Right lobe of liver (tissue), 6 donors: ENCODE measurements at places on chromosomes 3 and 15. TPM values are rescaled to one million over a fixed set of nuclear protein-coding genes. Genes with fewer than 3 reads are reported as not detected.

DNA sequence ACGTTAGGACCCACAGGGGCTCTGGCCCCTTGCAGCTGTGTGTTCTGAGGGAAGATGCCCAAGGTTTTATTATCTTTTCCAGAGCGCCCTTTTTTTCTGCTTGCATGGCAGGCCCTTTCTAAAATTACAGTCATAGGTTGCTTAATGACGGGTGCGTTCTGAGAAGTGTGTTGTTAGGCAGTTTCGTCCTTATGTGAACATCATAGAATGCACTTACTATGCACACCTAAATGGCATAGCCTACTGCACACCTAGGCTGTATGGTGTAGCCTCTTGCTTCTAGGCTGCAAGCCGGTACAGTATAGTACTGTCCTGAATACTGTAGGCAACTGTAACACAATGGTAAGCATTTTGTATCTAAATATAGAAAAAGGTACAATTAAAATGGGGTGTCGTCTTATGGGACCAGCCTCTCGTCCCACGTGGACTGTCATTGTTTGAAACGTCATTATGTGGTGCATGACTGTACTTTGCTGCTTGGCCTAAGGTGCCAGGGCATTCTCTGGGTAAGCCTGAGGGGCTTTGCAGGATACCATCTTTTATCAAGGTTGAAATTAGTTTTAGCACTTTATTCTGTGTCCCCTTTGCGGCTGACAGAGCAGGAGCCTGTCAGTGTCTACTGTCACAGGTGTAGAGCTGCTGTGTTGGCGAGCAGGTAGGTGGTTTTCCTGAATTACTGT, 10.9 kb downstream of the KLF13 start:
- peak; percentile 4 for DNase-seq
- H3K4me1 ChIP-seq: peaks cover 78% of the 10 kb centered on the region
- H3K36me3 ChIP-seq: no peaks in the 10 kb centered on the region
- H3K27me3 ChIP-seq: no peaks in the 10 kb centered on the region
- no peak overlapping the region for H3K4me3 ChIP-seq

DNA sequence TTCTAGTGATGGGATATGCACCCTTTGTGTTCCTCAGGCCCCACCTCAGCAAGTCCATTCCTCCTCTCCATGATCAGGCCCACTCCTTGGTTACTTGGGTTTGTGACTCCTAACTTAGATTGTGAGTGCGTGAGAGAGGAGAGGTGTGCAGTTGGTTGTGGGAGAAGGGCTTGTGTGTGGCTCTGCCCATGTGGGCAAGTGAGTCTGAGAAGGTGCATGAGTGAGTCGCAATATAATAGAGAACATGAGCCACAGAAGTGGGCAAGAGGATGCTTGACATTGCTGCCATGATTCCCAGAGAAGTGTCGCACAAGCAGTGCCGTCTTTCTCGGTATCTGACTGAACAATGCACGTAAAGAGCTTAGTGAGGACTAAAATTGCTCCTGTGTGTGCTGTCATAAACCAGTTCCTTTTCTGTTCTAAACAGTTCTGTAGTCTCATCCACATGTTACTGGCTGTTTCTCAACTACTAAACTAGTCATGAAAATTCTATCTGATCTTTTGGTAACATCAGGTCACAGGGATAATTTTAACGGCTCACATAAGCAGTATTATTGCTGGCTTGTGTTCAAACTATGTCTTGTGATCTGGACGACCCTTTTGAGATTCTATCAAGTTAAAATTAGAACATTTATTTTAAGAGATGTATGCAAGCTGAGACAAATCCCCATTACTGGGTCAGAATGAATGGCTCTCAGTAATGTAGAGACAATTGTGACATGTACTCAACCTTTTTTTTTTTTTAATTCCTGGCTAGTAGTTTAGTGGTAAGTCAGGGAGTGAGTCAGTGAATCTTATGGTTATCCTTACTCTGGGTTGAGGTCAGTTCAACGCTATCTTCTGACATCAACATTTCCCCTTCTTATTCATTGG, 25.6 kb downstream of the GYG1 start:
- no peaks in the 10 kb centered on the region for H3K27me3 ChIP-seq
- no peak for DNase-seq
- no peaks in the 10 kb centered on the region for H3K4me1 ChIP-seq
- H3K4me3 ChIP-seq: no peak overlapping the region
- no peaks in the 10 kb centered on the region for H3K36me3 ChIP-seq

- no peaks in the 10 kb centered on the region for H3K36me3 ChIP-seq
- H3K4me3 ChIP-seq: no peak overlapping the region
- no peak overlapping the region for H3K27ac ChIP-seq
- H3K27me3 ChIP-seq: no peaks in the 10 kb centered on the region
- H3K4me1 ChIP-seq: no peaks in the 10 kb centered on the region
These were observed 74.9 kb upstream of the EPHA3 start for GRCh38 chr3:89032346-89033013.

DNA sequence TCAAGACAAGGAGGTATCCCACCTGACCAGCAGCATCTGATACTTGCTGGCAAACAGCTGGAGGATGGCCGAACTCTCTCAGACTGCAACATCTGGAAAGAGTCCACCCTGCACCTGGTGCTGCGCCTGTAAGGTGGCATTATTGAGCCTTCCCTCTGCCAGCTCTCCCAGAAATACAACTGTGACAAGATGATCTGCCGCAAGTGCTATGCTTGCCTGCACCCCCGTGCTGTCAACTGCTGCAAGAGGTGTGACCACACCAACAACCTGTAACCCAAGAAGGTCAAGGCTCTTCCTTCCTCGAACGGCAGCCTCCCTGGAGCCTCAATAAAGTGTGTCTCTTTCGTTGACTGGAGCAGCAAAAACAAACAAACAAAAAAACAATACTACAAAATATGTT, 2.2 kb upstream of the SLC4A7 start:
- H3K4me1 ChIP-seq: peaks cover 6% of the 10 kb centered on the region
- H3K36me3 ChIP-seq: no peaks in the 10 kb centered on the region
- no peak for DNase-seq
- H3K27ac ChIP-seq: no peak overlapping the region
- no peak overlapping the region for H3K4me3 ChIP-seq

Gene RTP2
- not detected for total RNA-seq

DNA sequence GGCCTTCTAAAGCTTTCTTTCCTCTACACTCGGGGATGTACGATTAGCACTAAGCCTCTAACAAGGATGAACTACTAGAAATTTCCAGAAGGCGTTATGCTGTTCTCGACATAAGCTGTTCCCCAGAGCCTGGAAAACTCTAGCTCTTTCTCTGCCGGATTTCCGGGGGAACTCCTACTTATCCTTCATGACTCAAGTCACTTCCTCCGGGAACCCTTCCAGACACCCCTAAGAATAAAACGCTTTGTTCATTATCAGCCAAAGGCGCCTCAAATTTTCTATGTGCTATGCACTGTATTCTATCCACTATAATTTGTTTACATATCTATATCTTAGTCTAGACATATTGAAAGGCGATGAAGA, 455 bp upstream of the SNAP23 start:
- H3K27me3 ChIP-seq: no peaks in the 10 kb centered on the region
- peak; percentile 50 for DNase-seq
- H3K4me3 ChIP-seq: peak overlapping the region; percentile 56
- H3K36me3 ChIP-seq: no peaks in the 10 kb centered on the region
- H3K4me1 ChIP-seq: no peaks in the 10 kb centered on the region
- H3K27ac ChIP-seq: peak overlapping the region; percentile 98

Gene LRTM1
- total RNA-seq: not detected

DNA sequence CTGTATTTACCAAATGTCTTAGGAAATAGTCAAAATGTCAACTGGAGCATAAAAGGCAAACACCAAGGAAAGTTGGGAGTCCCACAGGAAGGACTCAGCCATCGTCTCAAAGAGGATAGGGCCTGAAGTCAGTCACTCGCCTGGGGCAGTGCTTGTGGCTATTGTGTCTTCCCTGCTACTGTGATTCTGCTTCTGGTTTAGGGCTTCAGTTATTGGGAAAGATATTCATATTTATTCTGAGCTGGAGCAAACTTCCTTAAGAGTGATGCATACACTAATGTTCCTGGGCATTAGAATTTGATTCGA, 118.1 kb downstream of the EDEM1 start:
- H3K27ac ChIP-seq: no peak overlapping the region
- no peak overlapping the region for H3K4me3 ChIP-seq
- no peak for DNase-seq
- H3K27me3 ChIP-seq: no peaks in the 10 kb centered on the region

Gene PLAAT1
- not detected for total RNA-seq

- no peak overlapping the region for H3K4me3 ChIP-seq
- no peaks in the 10 kb centered on the region for H3K27me3 ChIP-seq
- no peaks in the 10 kb centered on the region for H3K4me1 ChIP-seq
- no peaks in the 10 kb centered on the region for H3K36me3 ChIP-seq
These were observed 250.1 kb downstream of the SQOR start for GRCh38 chr15:45884755-45885445.

Gene SLC15A2
- total RNA-seq: 1.7 TPM
